ENCODE measurements at places on chromosomes 2 and 18.
A peak's percentile ranks its signal among the peaks of the same experiment; 100 is the strongest.

DNA sequence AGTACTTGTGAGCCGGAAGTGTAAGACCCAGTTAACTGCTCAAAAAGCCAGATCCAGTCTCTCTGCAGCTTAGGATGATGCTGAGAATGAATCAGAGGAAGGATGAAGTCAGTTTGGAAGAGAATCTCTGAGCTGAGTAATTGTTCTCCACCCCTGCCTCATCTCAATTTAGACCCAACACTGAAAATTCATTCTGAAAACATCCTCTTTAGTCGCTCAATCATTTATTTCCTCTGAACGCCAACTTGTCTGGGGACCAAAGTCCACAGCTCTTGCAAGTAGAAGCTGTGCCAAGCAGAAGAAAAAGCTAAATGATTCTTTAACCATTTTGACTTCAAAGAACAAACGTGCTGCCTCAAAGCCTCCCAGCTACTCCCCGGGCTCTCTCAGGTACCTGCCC is 177.1 kb upstream of the KLHL29 start:
- no peak for DNase-seq

- DNase-seq: no peak
Observed at GRCh38 chr2:23529659-23530058, 144.7 kb downstream of the KLHL29 start.

DNA sequence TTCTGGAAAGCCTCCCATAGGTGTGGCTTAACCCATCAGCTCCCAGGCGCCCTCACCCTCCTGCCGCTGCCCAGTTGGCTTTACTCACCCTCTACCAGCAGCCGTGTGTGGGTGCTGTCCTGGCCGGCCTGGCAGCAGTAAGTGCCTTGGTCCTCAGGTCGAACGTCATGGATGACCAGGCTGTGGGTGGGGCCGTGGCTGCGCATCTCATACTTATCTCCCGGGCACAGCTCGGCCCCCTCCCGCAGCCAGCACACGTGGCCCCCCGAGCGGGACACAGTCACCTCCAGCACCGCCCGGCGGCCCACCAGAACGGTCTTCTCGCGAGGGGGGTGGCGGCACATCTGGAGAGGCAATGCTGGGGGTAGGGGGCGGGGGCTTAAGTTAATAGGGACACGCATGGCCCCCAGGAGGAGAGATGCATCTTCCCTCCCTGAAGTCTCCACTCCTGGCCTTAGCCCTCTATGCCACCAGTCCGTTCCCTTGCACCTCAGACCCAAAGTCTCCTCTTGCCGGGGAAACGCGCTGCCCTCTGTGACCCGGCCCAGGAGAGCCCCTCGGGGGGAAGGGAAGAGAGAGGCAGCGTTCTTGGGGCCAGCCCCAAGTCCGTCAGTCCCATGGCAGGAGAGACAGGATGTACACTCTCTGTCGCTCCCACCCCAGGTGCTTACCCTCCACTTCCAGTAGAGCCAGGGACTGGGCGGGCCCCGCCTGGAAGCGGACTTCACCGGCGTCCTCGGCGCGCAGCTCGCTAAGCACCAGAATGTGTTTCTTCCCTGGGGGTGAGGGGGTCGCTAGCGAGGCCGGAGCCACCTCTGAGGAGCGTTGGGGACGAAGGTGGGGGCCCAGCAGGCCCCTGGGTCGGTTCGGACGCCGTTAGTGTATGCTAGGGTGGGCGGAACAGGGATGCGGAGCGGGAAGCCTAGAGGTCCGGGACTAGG is 7.9 kb downstream of the TMEM198 start:
- no peak for DNase-seq

GRCh38 chr18:77321823-77322805 is 72.5 kb downstream of the GALR1 start:
- DNase-seq: no peak

- no peak for DNase-seq
Observed at GRCh38 chr2:30445266-30445821, 1.7 kb upstream of the LCLAT1 start.

GRCh38 chr2:40317761-40318160 is 134.1 kb downstream of the SLC8A1 start:
- no peak for DNase-seq

- peak; percentile 53 for DNase-seq
Observed at GRCh38 chr2:20650393-20650876, 463 bp downstream of the HS1BP3 start.

DNA sequence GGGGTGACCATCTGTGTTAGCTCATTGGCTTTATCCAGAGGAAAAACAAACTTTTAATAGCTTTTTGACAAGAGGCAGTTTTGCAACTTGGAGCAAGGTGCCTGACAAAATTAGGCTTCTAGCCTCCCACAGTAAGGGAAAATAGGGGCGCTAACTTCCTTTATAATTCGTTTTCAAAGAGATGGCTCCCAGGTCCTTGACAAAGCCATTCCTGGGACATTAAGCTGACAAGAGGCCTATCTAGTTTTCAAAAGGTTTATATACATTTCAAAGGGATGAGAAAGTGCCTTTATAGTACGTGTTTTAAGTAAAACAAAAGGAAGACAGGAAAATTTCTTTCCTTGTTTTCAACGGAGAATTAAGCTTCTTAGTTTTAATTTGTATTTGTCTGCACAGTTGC is 159.4 kb upstream of the GCFC2 start:
- no peak for DNase-seq

GRCh38 chr2:165792104-165792454 is 2.0 kb downstream of the GALNT3 start:
- DNase-seq: no peak

DNA sequence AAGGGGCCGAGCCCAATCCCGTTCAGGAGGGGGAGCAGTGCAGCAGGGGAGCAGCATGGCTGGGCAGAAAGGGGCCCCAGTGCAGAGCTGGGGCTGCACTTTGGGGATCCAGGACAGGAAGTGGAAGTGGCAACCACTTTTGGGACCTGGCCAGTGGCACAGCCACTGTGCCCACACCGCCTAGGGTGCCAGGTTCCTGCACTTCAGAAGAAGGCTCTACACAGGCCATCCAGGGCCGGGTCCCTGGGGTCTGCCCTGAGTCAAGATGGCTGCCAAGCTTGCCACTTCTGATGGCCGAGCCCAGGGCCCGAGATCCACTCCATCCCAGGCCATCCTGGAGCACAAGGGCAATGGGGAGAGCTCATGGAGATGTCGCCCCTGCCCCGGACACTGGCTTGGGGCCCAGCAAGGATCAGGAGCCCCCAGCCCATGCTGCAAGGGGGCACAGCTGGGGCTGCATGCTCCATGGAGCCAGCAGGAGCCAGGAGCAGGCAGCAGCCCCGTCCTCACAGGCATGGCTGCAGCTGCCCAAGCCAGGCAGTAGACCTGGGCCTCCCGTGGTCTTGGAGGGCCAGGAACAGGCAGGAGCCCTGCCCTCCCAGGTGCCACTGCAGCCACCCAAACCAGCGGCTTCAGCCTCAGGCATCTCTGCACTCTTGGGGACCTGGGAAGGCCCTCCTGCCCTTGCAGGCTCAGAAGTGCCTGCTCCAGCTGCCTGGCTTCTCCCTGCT is 35.0 kb upstream of the ID2 start:
- no peak for DNase-seq

DNA sequence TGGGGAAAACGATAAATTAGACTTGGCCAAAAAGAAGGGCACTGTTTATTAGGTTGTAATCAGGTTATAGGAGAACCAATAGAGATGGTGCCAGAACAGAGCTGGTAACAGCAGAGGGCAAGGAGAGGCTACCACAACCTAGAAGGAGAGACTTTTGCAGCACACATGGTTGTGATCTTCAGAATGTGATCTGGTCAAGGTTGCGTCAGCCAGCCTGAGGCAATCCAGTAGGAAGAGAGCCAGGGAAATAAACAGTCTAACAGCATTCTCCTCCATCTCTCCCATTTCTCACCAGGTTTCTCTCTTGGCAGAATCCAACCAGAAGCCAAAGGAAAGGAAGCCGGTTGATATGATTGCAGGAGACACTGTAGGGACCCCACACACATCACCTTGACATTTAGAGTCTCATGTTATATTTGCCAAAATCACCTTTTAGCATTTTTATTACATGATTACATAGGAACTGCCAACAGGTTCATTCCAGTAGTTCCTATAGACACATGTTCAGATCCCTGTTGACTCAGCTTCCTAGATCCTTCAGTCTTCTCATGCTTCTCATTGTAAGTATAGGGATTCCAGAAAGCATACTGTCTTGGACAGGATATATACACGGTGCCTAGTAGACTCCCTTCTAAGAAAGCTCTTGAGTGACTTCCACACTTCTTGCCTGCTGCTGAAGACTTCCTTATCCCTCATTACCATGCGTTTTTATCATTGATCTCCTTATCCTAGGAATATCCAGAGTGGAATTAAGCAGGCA is 17.6 kb upstream of the SPATS2L start:
- no peak for DNase-seq

DNA sequence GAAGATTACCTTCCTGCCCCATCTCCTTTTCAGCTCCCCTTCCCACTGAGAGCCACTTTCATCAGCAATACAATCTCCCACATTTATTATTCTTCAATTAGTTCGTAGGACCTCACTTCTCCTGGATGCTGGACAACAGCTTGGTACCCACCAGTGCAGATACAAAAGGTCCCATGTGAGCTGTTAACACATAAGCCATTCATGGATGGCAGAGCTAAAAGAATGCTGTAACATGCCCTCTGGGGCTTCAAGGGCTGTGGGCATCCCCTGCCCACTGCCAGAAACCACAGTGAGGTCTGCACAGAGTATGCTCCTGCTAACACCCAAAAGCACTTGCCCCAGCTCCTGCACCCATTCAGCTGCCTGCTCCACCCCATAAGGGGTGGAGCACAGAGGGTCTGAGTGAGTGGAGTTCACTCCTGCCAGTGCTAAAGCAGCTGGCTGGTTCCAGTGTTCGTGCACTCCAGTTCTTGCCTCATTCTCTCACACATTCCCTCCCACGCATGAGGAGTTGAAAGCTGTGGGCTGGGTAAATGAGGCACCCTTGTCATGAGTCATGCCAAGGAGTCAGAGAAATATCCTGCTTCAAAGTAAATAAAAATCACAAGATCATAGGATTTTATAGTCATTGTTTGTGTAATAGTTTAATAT is 305.9 kb upstream of the TMEFF2 start:
- DNase-seq: no peak

DNA sequence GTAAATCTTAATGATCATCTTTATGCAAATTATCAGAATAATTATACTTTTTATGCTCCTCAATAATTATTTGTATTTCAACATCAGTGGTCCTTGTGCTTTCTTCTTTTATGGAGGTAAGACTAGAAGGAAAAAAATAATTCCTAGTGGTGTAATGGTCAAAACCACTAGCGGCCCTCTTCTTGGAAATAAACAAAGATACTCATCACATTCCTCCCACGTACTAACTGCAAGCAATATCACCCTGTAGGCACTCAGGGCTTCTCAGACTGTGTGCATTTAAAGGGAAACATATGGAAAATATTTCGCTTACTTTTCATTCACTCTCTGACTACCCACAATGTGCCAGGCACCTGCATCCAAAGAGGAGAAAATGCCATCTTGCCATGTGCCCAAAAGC is 263.7 kb downstream of the DOK6 start:
- no peak for DNase-seq

DNA sequence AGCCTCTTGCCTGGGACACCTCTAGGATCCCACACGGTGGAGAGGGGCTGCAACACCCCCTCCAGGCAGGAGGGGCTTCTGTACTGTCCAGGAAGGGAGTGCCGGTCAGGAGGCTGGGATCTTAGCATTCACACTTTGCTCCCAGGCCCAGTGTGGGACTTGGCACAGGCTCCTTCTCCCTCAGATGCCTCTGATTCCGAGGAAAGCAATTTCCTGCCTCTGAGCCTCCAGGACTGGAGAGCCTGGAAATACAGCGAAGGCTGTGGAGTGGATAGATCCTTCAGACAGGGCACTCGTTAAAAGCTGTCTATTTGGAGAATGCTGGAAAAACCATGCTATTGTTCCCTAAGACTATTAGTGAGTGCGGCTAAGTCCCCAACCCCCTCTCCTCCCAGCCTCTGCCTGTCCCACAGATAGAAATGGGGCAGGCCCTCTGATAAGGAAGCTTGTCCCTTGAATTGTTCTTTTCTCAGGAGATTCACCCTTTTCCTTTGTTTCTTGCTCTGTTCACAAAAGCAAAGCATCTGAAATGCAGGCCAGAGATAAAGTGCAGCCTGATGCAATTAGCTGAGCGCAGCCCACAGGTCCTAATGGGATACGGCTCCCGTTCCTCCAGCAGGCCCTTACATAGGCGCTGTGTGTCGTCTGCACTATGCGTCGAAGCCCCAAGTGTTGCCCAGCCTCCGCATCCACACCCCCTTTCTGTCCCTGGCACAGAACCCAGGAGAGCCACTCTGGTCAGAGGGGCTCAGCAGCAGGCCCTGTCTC is 252.2 kb downstream of the KLHL29 start:
- DNase-seq: no peak

GRCh38 chr2:237072067-237072931 is 13.4 kb upstream of the COPS8 start:
- DNase-seq: no peak

- DNase-seq: no peak
Observed at GRCh38 chr2:180890781-180891180, 89.6 kb upstream of the UBE2E3 start.

- no peak for DNase-seq
Observed at GRCh38 chr18:10057401-10057893, 143.6 kb downstream of the VAPA start.

- DNase-seq: no peak
Observed at GRCh38 chr2:168574856-168575630, 119.0 kb downstream of the CERS6 start.

GRCh38 chr2:232236200-232236599 is 142.4 kb upstream of the ALPP start:
- no peak for DNase-seq

DNA sequence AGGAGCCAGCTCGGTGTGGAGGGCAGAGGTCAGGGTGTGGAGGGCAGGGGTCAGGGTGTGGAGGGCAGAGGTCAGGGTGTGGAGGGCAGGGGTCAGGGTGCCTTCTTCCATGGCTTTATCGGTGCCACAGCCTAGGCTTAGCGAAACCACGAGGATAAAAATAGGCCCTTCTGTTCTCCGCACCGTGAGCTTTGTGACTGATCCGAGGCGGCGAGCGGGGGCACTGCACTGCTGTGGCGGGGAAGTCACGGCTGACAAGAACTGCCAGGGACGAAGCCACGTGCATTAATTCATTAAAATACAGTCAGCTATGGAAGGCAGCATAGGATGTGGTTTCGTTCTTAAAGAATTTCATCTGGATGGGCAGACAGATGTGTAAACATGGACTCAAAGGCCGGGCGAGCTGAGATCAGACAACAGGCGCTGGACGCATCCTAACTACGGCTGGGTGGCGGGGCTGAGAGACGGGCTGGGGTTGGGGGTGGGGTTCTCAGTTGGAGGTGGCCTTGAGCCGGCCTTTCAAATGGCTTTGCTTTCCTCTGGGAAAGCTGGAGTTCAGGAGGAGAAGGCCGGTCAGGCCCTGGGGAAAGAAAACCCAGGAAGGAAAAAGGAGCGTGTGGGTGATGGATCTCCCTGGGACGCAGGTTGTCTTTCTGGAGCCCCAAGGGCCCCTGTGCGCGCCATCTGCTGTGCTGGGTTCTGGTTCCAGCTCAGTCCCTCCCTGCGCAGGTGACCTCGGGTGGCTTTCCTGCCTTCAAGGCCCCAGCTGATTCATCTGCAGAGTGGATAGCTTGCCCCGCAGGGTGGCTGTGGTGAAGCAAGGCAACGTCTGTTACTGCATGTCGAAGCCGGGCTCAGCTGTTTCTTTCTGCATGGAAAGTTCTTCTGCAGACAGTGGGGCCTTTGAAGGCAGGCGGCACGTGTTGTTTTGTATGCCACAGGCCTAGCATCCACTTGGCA is 958 bp upstream of the ALLC start:
- DNase-seq: no peak

GRCh38 chr2:100884145-100884621 is 64.2 kb downstream of the NPAS2 start:
- DNase-seq: no peak
